ENCODE measurements at places on chromosomes 7 and 10.
A peak's percentile ranks its signal among the peaks of the same experiment; 100 is the strongest.

DNA sequence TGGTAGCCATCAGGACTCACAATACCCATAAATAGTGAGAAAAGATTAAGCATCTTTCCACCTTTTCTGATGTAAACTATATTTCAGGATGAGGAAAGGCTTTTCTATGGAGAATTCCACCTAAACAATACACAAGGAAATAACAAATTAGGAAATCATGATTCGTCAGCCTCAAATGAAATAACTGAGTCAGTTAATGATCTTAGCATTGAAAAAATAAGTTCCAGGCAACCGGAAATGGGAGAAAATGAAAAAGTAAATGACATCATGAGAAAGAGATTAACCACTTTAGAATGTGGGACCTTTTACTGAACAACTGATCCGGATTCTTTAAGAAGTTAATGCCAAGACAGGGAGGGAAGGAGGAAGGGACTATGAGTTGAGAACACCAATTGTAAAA is 742.3 kb downstream of the TNS3 start:
- DNase-seq: no peak

- peak; percentile 68 for DNase-seq
These were observed 10.3 kb upstream of the ANKRD7 start for GRCh38 chr7:118214051-118214832.

DNA sequence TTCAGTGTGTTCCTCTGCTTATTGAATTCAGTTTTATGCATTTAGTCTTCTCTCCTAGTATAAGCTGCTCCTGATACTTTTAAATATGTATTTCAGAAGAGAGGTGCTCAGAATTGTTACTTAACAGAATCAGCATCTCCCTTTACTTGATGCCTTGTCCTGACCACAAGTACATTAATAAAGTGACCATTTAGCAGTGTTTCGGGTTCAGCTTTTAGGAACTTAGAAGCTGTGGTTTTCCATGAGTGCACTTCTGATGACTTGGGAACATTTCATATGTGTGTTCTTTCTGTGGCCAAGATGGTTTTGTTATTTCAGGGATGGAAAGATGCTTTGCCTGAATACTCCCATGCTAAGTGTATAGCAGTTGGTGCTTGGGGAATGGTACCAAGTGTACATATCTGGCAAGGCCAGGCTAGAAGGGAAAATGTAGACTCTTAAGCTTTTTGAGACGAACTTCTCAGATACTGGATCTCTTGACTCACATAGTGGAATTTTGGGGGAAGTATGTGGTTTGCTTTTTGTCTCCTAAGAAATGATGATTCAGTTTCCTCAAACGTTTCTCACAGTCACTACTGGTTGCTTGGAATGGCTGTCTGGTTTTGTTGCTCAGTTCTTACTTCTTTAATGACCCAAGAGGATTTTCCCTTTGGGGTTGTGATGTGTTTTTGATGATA is 17.2 kb downstream of the SGPL1 start:
- DNase-seq: peak; percentile 19

- DNase-seq: no peak
These were observed 317.1 kb upstream of the KLF6 start for GRCh38 chr10:4101918-4102654.

- DNase-seq: no peak
These were observed 1.9 kb upstream of the SORCS1 start for GRCh38 chr10:107166403-107166802.

All from activated CD4-positive, alpha-beta T cell treated with anti-CD3 and anti-CD28 coated beads, Interleukin-2, amount 50 U/mL, for 24 hours (primary cell).